ENCODE measurements at places on chromosomes 2 and 18.
A peak's percentile ranks its signal among the peaks of the same experiment; 100 is the strongest.

GRCh38 chr18:48623468-48624235 is 84.8 kb downstream of the CTIF start:
- DNase-seq: no peak

GRCh38 chr2:236993-237539 is 26.8 kb downstream of the SH3YL1 start:
- no peak for DNase-seq

GRCh38 chr2:189217051-189217450 is 37.5 kb upstream of the COL5A2 start:
- DNase-seq: no peak

- no peak for DNase-seq
Observed at GRCh38 chr18:12861637-12862036, 22.4 kb downstream of the PTPN2 start.

DNA sequence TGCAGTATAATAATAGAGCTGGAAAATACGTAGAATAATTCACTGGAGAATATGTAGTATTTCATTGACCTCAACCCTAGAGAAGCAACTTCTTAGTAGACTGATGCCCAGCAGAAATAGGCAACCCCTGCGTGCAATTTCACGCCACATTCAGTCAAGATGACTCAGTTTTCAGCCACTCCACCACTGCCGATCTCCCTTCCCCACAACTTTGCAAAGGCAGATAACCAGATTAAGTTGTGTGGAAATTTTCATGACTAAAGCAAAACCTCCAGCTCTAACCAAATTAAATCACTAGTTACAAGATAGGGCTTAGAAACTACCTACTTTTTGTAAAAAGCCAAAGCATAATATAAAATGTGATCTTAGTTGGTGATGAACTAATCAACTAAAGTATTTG is 63.3 kb upstream of the STK17B start:
- no peak for DNase-seq

DNA sequence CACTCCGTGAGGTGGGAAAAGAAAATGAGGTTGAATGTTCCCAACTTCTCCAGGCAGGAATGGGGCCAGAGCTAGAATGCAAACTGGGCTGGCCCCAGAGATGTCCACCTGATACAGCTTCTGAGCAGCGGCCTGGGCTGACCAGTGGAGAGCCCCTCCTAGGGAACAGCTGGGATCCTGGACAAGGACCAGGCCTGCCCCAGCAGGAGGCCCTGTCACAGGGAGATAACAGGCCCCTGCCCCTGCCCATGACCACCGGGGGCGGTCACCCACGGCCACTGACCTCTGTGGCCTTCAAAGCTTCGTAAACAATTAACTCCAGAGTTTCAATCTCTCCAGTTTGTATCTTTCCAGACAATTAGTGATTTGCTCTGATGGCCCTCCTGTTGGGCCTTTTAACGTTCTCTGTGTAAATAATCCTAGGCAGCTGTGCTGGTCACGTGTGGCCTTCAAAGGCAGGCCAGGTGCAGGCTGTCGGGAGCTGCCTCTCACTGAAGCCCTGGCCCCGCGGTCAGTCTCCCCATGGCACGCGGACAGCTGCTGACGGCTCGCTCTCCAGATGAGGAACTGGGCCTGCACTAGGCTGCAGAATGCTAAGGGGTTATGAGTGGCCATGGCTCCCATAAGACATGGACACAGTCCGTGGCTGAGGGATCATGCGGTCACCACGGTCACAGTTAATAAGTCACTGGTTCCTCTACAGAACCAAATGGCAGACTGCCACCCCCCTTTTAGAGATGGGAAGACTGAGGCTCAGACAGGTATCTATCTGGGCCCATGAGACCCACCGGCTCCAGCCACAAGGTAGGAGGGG is 9.2 kb downstream of the HS6ST1 start:
- DNase-seq: peak; percentile 60
